ENCODE measurements at places on chromosomes 5 and 9.

- no peak overlapping the region for H3K27ac ChIP-seq
- no peak for DNase-seq
- H3K27me3 ChIP-seq: no peaks in the 10 kb centered on the region
- H3K36me3 ChIP-seq: peaks cover 57% of the 10 kb centered on the region
Measured at GRCh38 chr9:123097430-123098095, 64.1 kb downstream of the GPR21 start.

DNA sequence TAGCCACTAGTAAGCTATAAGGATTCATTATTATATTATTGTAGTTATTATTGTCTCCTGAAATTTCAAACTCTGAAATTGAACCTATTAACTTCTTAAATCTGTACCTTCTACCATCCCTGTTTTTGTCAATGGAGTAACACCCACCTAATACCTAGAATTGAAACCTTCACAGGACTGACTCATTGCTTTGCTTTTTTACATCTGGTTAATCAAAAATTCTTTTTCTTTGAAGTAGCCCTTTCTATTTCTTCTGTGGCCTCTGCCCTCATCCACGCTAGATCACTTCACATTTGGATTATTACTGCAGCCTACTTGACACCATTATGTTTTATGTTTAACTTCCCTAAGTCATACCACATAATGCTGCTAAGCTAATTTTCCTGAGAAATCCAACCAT is 35.6 kb downstream of the RBM27 start:
- DNase-seq: no peak
- no peaks in the 10 kb centered on the region for H3K36me3 ChIP-seq
- H3K4me3 ChIP-seq: no peak overlapping the region
- no peaks in the 10 kb centered on the region for H3K4me1 ChIP-seq
- no peaks in the 10 kb centered on the region for H3K27me3 ChIP-seq

DNA sequence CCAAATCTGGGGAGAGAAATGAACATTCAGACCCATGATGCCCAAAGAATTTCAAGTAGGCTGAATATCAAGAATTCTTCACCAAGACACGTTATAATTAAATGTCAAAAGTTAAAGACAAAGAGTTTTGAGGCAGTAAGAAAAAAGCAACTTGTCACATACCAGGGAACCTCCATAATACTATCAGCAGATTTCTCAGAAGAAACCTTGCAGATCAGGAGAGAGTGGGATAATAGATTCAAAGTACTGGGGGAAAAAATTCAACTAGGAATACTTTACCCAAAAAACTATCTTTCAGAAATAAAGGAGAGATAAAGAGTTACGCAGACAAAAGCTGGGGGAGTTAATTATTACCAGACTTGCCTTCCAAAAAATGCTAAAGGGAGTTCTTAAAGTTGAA is 516.0 kb downstream of the CETN3 start:
- H3K27me3 ChIP-seq: no peaks in the 10 kb centered on the region
- no peaks in the 10 kb centered on the region for H3K4me1 ChIP-seq
- no peak overlapping the region for H3K27ac ChIP-seq

GRCh38 chr5:2142456-2142954 is 259.8 kb upstream of the IRX4 start:
- no peaks in the 10 kb centered on the region for H3K27me3 ChIP-seq
- no peaks in the 10 kb centered on the region for H3K4me1 ChIP-seq
- H3K36me3 ChIP-seq: no peaks in the 10 kb centered on the region
- no peak overlapping the region for H3K27ac ChIP-seq
- no peak overlapping the region for H3K4me3 ChIP-seq

DNA sequence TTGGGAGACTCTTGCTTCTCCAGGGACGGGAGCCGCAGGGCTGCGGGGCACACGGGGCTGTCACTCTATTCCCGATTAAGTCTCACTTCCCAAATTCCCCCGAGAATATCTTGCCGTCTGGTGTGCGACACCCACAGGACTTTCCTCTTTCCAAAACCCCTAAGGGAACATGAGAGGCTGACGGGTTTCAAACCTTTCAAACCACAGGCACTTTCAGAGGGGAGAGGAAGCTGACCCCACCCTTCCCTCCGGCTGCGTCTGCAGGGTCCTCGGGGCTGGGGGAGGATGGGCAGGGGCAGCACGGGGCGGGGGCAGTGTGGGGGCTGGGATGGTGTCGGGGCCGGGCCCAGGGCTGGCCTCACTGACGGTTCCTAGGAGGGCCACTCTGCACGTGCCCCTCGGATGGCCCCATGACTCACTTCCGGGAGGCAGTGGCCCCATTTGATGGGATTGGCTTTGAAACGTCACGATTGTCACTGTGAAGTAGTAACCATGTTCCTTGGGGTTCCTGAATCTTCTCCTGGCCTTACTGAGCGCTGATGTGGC is 38.2 kb downstream of the SLC9A3 start:
- no peak overlapping the region for H3K27ac ChIP-seq
- H3K4me1 ChIP-seq: no peaks in the 10 kb centered on the region
- H3K27me3 ChIP-seq: no peaks in the 10 kb centered on the region
- H3K36me3 ChIP-seq: no peaks in the 10 kb centered on the region
- no peak overlapping the region for H3K4me3 ChIP-seq

DNA sequence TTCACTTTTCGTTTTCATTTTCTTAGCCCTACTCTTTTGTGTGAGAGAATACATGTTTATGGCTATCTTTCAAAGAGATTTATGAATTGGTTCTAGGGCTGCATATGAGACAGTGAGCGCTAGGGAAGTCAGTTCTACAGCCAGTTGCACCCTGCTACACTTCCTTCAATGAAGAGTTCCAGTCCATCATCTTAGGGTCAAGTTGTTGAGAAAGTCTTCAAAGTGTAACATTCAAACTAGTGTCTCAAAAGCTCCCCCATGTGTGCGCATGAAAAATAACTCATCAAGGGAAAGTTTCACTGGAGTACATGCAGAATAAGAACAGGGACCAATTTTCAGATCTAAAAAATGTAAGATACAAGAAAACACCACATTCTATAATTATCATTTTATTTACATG is 317.2 kb downstream of the DEPDC1B start:
- no peaks in the 10 kb centered on the region for H3K36me3 ChIP-seq
- H3K27ac ChIP-seq: no peak overlapping the region
- H3K4me3 ChIP-seq: no peak overlapping the region
- H3K4me1 ChIP-seq: no peaks in the 10 kb centered on the region
- DNase-seq: no peak
- no peaks in the 10 kb centered on the region for H3K27me3 ChIP-seq

- H3K4me3 ChIP-seq: no peak overlapping the region
- no peaks in the 10 kb centered on the region for H3K36me3 ChIP-seq
- no peaks in the 10 kb centered on the region for H3K27me3 ChIP-seq
- no peaks in the 10 kb centered on the region for H3K4me1 ChIP-seq
- no peak overlapping the region for H3K27ac ChIP-seq
Measured at GRCh38 chr9:84374516-84374915, 34.0 kb upstream of the SLC28A3 start.

GRCh38 chr9:129669141-129669718 is 3.8 kb downstream of the PRRX2 start:
- H3K36me3 ChIP-seq: no peaks in the 10 kb centered on the region
- DNase-seq: no peak
- H3K4me1 ChIP-seq: peaks cover 54% of the 10 kb centered on the region
- H3K4me3 ChIP-seq: no peak overlapping the region
- H3K27me3 ChIP-seq: no peaks in the 10 kb centered on the region
- peak overlapping the region; percentile 8 for H3K27ac ChIP-seq

GRCh38 chr9:132755096-132755495 is 84.8 kb downstream of the GTF3C4 start:
- no peaks in the 10 kb centered on the region for H3K36me3 ChIP-seq
- H3K4me1 ChIP-seq: no peaks in the 10 kb centered on the region

DNA sequence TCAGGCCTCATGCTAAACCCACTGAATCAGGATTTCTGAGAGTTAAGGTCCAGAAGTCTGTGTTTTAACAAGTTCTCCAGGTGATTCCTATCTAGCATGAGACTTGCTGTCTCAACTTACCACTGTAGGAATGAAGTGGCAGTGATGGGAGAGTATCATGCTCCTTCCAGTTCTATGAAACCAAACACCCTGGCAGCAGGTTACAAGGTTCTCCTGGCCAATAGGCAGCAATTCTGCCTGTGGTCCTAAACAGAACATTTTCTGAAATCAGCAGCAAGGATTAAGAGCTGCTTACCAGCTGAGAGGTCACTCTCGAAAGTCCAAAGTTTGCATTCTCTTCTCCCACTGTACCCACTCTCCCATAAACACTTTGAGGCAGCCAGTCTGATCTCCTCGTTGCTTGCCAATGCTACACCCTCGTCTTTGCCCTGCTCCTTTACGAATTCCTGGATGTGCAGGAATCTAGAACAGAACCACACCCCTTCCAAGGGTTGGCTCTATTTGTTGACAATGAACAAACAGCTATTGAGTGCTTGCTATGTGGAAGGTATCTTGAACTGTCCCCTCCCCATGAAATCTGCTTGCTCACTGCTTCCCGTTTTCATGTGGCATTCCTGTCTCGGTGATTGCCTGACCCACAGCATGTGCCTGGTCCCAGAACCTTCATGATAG is 100.5 kb downstream of the TMEM174 start:
- no peak for DNase-seq
- no peak overlapping the region for H3K4me3 ChIP-seq
- H3K4me1 ChIP-seq: no peaks in the 10 kb centered on the region
- no peaks in the 10 kb centered on the region for H3K36me3 ChIP-seq
- no peak overlapping the region for H3K27ac ChIP-seq

DNA sequence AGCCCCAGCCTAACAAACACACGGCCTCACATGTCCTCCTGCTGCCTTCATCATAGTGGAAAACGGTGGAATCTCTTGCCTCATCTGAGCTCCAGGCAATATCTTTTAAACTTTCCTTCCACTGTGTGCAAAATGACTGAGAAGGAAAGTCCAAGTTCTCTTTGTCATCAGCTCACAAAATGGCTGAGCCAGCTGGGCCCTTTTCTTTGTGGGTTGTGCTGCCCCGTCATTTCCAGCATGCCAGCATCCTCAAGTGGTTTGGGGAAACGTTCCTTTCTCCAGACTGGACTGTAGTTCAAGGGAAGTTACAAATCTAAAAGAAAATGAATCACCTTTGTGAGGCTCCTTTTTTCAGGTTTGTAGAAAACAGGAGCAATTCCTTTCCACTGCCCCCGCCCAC is 171.1 kb upstream of the FSTL4 start:
- no peaks in the 10 kb centered on the region for H3K4me1 ChIP-seq
- H3K27ac ChIP-seq: no peak overlapping the region
- H3K4me3 ChIP-seq: no peak overlapping the region
- no peak for DNase-seq

- DNase-seq: no peak
- H3K27me3 ChIP-seq: no peaks in the 10 kb centered on the region
- peak overlapping the region; percentile 49 for H3K4me3 ChIP-seq
- no peaks in the 10 kb centered on the region for H3K36me3 ChIP-seq
- peak overlapping the region; percentile 94 for H3K27ac ChIP-seq
- peaks cover 35% of the 10 kb centered on the region for H3K4me1 ChIP-seq
Measured at GRCh38 chr9:4983601-4984165, 1.4 kb upstream of the JAK2 start.

DNA sequence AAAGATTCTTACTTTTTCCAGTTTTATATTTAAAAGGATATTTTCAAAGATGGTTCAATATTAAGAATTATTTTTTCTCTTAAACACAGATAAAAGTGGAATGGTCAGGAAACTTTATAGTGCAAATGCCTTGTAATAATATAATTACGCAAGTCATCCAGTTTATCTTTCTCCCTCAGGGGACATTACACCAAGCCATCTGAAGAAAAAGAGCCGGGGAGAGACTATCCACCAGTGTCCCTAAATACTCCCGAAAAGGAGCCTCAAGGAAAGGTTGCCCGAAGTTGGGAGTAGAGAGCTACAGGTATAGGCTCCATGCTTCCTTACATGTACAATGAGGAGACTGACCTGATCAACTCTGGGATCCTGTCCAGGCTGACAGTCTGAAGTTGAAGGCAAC is 101.1 kb downstream of the SERINC5 start:
- H3K27ac ChIP-seq: no peak overlapping the region
- no peak for DNase-seq
- no peaks in the 10 kb centered on the region for H3K36me3 ChIP-seq
- no peak overlapping the region for H3K4me3 ChIP-seq

DNA sequence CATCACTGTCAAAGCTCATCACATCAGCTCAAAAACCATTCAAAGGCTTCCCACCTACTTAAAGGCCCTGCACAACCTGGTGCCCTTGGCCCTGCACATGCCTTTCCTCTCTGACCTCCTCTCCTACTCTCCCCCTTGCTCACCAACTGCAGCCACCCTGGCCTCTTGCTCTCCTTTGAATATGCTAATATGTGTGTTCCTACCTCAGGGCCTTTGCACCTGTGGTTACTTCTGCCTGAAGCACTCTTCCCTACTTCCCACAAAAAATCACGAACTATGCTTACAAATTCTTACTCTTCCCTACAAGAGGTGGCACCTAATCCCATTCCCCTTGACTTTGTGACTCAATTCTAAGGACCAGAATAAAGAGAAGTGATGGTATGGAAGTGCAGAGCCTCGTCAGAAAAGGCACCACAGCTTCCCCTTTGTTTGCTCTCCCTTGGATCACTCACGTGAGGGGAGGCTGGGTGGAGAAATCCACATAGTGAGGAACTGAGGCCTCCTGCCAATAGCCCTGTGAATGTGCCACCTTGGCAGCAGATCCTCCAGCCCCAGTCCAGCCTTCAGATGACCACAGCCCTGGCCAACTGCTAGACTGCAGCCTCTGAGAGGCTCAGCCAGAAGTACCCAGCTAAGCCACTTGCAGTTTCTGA is 3.2 kb upstream of the TMEM171 start:
- H3K4me1 ChIP-seq: peaks cover 10% of the 10 kb centered on the region
- no peaks in the 10 kb centered on the region for H3K36me3 ChIP-seq
- no peak overlapping the region for H3K4me3 ChIP-seq
- no peak overlapping the region for H3K27ac ChIP-seq
- DNase-seq: no peak

- no peak for DNase-seq
- no peaks in the 10 kb centered on the region for H3K36me3 ChIP-seq
- H3K27ac ChIP-seq: no peak overlapping the region
- H3K4me3 ChIP-seq: no peak overlapping the region
Measured at GRCh38 chr9:4515958-4516375, 25.7 kb downstream of the SLC1A1 start.
